ENCODE measurements at places on chromosomes 4 and X. TPM values are rescaled to one million over a fixed set of nuclear protein-coding genes. Genes with fewer than 3 reads are reported as not detected.

The KCND1 gene
- 1.5 TPM for polyA plus RNA-seq

The TCP11X2 gene
- not detected for polyA plus RNA-seq

The AFF2 gene
- polyA plus RNA-seq = 0.04 TPM

The KIF4A gene
- 0.41 TPM for polyA plus RNA-seq

DNA sequence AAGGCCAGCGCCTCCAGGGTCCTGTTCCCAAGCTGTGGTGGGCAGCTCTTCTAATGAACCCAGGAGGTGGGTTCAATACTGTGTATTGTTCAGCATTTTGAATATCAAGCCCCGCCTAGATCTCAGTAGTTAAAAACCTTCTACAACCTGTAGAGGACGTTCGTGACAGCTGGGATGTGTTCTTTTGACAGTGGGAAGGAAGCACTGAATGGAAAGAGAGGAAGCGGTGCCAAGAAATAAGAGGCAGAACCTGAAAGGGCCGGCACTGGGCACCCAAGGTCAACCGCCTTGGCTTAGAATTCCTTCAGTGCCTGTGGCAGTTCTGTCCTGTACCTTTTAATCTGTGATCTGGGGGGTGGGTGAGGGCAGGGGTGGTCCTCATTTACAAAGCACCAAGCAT, 73.1 kb downstream of the CC2D2A start:
- H3K4me1 ChIP-seq = no peaks in the 10 kb centered on the region
- H3K4me3 ChIP-seq = no peak overlapping the region
- peaks cover 7% of the 10 kb centered on the region for H3K36me3 ChIP-seq
- H3K27me3 ChIP-seq = no peaks in the 10 kb centered on the region

Data from spleen (tissue), 13 donors.